ENCODE measurements at places on chromosomes 11 and 22.

DNA sequence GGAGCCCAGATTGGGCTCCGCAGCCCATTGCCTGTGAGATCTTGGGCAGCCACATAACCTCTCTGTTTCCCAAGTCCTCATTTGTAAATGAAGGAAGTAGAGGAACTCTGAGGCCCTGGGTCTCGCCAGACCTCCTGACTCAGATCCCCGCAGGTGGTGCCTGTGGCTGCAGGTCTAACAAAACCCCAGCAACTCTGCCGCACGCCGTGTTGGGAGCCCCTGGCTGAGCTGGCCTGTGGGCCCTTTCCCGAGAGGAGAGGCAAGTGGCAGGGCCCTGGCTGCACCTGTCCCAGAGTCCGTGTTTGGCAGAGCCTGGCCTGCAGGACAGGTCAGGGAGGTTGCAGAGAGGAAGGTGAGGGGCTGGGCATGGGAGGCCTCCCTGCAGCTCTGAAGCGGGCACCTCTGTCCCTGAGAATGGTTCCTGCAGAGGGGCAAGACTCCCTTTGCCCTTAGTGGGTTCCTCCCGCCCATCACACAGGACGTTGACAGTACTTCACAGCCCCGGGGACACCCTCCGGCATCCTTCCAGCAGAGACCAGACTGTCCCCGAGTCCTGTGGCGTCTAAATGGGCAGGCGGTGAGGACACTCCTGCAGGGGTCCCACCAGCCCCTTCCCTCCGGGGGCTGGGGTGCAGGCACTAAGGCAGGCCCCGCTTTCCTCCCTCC lies 67.7 kb downstream of the ARHGAP8 start:
- DNase-seq, result no peak

- no peak for DNase-seq
Observed at GRCh38 chr11:120391854-120392253, 55.6 kb downstream of the ARHGEF12 start.

DNA sequence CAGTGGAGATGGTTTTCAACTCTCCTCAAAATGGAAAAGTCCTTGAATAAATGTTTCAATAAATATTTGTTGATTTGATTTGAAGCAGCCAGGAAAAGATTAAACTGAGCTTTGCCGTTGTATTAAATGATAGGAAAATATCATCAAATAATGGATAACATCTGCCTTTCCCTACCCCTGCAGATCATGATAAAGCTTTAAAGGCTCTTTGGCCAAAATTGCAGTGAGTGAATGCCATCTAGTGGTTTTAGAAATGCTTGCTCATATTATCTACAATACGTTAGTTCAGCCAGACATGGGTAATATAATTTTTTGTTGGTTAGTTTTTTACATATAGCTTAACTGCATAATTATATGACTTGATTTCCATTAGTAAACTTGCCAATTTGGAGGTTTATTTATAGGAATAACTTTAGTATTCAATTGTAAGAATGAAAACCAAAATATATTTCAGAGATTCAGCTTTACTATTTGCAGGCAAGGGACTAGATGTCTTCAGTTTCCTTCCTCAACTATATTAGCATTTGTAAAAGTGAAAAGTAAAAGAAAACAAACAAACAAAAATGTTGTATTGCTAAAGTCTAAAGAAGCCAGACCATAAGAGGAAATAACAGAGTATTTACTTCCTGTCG lies 159.2 kb downstream of the MSANTD4 start:
- no peak for DNase-seq

- no peak for DNase-seq
Observed at GRCh38 chr11:110130642-110131238, 37.5 kb downstream of the ZC3H12C start.

- no peak for DNase-seq
Observed at GRCh38 chr11:44530413-44531115, 34.9 kb upstream of the CD82 start.

GRCh38 chr11:65504674-65505465 lies 6.0 kb downstream of the MALAT1 start:
- no peak for DNase-seq

- no peak for DNase-seq
Observed at GRCh38 chr22:37430941-37431340, 3.7 kb upstream of the ELFN2 start.

DNA sequence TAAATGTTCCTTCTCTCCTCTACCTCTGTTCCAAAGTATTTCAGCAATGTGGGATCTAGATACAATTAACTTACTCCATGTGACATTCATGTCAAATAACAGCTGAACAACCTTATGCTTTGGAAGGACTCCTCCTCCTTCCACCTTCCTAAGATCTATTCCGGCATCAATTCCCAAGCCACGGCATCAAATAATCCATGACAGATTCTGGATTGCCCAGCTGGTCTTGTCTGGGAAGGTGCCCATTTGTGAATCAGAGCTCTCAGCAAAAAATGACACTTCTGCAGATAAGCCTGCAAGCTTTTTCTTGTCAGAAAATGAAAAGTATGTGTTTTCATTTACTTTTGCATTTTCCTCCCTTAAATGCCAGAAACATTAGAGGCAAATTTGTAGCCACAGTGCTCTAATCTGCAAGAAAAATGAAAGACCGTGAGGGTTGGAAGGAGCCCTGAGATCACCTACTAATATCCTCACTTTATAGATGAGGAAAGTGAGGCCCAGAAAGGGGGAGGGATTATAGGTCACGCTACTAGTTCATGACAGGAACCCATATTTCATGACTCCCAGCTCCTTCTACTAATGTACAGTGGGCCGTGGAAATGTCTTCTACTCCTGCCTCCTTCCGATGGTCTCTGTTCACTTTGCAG lies 124.0 kb downstream of the ME3 start:
- no peak for DNase-seq

DNA sequence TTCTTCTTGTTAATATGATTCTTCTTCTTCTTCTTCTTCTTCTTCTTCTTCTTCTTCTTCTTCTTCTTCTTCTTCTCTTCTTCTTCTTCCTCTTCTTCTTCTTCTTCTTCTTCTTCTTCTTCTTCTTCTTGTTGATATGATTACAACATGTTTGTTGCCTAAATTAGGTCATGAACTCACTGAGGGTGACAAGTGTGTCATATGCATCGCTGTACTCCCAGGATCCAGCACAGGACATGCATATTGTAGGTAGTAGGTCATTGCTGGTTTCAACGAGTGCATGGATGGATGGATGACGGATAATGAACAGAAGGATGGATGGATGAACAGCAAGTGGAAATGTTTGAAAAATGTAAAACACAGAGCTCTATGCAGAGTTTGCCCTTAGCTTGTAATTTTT lies 14.9 kb upstream of the PVALB start:
- no peak for DNase-seq

GRCh38 chr11:79592406-79592805 lies 151.6 kb upstream of the TENM4 start:
- DNase-seq, result no peak

- DNase-seq, result peak; percentile 28
Observed at GRCh38 chr22:40238425-40239344, 61.0 kb downstream of the TNRC6B start.

- no peak for DNase-seq
Observed at GRCh38 chr11:79236541-79236971, 204.3 kb downstream of the TENM4 start.

- DNase-seq, result no peak
Observed at GRCh38 chr11:134768463-134768862, 356.4 kb upstream of the B3GAT1 start.

- DNase-seq, result no peak
Observed at GRCh38 chr11:126604461-126604860, 249.0 kb downstream of the ST3GAL4 start.

DNA sequence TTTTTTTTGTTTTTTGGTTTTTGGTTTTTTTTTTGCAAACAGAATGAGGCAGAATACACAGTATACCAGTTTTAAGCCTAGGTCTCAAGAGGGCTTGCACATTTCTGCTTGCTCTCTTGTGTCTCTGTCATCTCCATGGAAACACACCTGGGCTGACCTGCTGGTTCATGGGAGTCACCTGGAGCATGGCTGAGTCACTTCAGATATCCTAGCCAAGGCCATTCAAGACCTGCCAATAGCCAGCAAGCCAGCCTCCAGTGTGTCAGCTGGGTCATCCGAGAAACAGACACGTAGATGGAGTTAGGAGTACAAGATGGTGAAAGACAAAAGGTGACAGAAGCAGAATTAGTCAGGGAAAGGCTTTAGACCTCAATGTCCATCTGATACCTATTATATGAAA lies 124.2 kb upstream of the SEZ6L start:
- no peak for DNase-seq

- no peak for DNase-seq
Observed at GRCh38 chr22:39995393-39996252, 869 bp downstream of the FAM83F start.

- DNase-seq, result no peak
Observed at GRCh38 chr11:56410801-56411200, 1.7 kb upstream of the OR5AL1 start.

GRCh38 chr11:79308429-79308828 lies 132.4 kb downstream of the TENM4 start:
- DNase-seq, result no peak

GRCh38 chr11:17156283-17156682 lies 51.5 kb downstream of the PIK3C2A start:
- DNase-seq, result no peak

DNA sequence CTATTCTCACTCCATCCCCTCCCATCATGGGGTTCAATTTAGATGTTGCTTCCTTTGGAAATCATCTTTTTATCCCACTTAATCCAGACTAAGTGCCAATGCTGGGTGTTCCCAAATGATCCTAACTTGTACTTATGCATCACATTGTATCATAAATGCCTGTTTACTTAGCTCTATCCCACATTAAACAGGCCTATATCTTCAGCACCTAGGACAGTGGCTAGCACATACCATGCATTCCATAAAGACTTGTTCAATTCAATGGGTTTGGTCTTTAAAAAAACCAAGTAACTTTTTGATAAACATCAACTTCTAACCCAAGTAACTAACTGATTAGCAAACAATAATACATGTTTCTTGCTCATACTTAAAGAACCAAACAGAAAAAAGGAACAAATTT lies 40.6 kb downstream of the RSF1 start:
- no peak for DNase-seq

GRCh38 chr11:2262301-2263070 lies 7.9 kb downstream of the ASCL2 start:
- DNase-seq, result no peak

GRCh38 chr22:23137905-23138561 lies 3.8 kb downstream of the RSPH14 start:
- DNase-seq, result no peak

GRCh38 chr11:13283636-13284035 lies 6.0 kb downstream of the BMAL1 start:
- no peak for DNase-seq

Data from stimulated activated naive CD4-positive, alpha-beta T cell treated with Interleukin-2 at 50 U/mL for 16 hours (primary cell).